ENCODE measurements at places on chromosomes 13 and 19.

- DNase-seq: peak; percentile 47
Measured at GRCh38 chr19:35755550-35756376, 1.1 kb downstream of the HSPB6 start.

GRCh38 chr13:78689011-78689410, 30.1 kb upstream of the OBI1 start:
- no peak for DNase-seq

GRCh38 chr13:30240608-30241007, 66.7 kb downstream of the KATNAL1 start:
- DNase-seq: no peak

DNA sequence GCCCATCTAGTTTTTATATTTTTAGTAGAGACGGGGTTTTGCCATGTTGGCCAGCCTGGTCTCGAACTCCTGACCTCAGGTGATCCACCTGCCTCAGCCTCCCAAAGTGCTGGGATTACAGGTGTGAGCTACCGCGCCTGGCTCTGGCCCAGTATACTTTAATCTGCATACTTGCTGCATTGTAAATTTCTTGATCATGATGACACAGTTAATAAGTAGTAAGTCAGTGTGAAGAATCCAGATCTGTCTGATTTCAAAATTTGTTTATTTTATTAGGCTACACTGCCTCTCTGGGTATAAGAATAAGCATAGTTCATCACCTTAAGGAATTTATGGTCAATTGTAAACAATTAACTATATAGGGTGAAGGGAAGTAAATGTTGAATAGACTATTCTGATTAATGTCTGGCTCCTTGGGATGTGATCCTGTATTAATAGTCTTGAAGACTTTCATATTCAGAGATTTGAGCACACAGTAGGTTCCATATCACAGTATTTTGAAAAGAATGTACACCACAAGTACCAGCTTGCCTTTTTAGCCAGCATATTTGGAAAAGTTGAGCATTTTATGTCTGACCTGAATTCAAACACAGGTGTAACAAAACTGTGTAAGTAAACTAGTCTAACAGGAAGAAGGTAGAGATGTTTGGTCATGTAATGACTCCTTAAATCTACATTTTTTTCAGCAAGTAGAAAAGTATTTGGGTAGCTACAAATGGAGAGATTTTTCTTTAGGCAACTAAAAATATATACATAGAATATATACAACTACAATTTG, 7.4 kb downstream of the ARHGAP35 start:
- DNase-seq: no peak

- DNase-seq: no peak
Measured at GRCh38 chr19:5951338-5951861, 26.5 kb downstream of the RANBP3 start.

- no peak for DNase-seq
Measured at GRCh38 chr13:22449251-22449650, 731.5 kb upstream of the SGCG start.

GRCh38 chr13:99103536-99103935, 97.1 kb upstream of the UBAC2 start:
- DNase-seq: no peak

DNA sequence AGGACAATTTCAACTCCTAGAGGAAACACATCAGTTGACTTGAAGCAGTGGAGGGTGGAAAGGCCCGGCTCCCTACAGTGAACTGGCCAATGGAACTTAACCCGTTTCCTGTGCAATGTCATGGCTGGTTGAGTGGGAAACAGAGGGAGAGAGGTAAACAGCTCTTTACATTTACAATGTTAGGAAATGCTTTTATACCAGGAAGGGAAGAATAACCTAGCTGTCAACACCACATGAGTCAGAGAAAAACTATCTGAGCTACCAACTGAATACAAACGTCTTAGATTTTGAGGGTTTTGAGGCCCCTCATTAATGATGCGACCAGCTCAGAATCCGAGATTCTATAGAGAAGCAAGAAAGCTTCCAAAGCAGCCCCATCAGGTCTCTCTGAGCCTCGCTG, 36.7 kb downstream of the CARD8 start:
- no peak for DNase-seq

DNA sequence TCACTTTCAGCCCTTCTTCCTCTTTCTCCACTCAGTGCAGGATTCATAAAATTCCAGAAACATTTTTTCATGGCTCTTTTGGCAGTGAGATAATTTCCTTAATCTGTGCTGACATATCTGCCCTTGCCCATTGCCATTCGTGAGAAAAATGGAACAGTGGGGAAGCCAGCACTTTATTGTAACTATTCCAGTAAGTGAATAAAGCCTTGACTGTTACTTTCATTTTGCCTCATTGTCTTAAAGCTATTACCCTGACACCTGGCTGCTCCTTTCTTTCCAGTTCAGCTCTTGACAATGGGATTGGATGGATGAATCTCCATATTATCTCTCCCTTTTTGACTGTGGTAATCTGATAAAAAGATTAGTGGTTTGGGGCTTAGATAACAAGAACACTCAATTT, 1068.1 kb upstream of the PCDH20 start:
- DNase-seq: no peak

DNA sequence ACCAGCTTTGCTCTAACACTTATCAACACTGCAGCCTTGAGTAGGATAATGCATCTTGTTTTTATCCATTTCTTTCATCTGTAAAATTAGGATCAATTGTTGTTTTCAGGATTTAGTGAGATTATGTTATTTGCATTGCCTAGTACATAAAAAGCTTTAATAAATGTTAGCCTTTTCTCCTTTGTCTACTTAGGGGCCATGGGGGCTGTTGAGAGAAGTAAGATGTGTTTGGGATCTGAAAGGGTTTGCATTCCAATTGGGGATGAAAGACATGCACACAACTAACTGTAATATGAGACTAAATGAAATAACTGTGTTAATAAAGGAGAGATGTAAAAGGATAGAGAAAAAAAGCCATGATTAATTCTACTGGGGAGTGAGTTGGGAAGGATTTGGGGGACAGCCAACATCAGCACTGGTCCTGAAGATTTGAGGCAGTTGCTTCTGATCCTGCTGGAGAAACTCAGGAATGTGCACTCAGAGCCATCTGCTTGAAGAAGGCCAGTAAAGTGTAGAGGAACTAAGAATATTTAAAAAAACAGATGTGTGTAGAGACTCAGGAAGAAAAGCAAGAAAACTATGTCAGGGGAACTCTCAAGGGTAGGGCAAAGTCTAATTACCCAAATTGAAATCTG, 236.3 kb downstream of the OLFM4 start:
- no peak for DNase-seq

- no peak for DNase-seq
Measured at GRCh38 chr13:98207416-98207815, 30.3 kb upstream of the RNF113B start.

- DNase-seq: no peak
Measured at GRCh38 chr13:31282741-31283455, 83.1 kb downstream of the B3GLCT start.

DNA sequence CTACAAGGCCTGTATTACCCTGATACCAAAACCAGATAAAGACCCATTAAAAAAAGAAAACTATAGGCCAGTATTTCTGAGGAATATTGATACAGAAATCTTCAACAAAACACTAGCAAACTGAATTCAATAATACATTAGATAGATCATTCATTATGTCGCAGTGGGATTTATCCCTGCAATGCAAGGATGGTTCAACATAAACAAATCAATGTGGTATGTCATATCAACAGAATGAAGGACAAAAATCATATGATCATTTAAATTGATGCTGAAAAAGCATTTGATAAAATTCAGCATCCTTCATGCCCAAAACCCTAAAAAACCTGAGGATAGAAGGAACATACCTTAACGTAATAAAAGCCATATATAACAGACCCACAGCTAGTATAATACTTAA, 50.0 kb downstream of the RB1 start:
- no peak for DNase-seq

GRCh38 chr13:47287291-47287751, 390.5 kb upstream of the HTR2A start:
- DNase-seq: no peak

DNA sequence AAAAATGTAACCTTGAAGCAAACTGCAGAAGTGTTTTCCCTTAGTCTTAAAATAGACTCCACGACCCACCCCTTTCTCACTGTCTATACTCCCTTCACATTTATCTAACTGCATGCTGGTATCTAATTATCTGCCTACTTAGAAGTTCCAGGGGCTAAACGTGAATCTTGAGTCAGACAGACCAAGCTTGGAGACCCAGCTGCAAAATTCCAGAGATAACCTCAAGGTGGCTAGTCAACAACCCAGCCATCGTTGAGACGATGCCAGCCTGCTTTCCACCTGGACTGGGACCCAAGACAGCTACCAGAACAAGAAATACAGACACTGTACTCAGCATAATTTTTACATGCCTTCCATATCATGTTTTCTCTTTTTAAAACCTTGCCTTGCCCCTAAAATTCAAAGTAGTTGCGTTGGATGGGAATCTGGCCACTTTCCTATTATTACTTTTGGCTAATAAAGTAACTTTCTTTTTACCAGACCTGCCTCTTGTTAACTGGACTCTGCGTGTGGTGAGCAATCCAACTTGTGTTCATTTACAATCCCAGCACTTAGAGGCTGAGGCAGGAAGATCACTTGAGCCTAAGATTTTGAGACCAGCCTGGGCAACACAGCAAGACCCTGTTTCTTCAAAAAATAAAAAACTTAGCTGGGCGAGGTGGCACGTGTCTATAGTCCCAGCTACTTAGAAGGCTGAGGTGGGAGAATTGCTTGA, 82.3 kb downstream of the CDADC1 start:
- no peak for DNase-seq

GRCh38 chr19:20244356-20244755, 77.3 kb downstream of the ZNF486 start:
- DNase-seq: peak; percentile 5

GRCh38 chr19:5466814-5467291, 11.6 kb downstream of the ZNRF4 start:
- DNase-seq: no peak

DNA sequence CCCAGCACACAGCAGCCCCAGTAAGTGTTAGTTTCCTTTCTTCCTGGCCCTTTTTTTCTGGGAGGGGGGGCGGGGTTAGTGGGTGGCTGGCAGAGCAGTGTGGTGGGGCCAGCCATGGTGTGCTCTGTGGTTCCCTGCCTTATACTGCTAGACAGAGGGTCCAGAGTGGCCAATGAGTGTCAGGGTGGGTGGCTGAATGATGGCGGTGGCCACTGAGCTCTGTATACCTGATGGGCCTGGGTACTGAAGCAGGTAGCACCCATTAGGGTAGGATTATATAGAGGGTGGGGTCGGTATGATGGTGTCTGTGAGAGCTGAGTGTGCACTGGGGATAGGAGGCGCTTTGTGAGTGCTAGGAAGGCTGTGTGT, 13.8 kb downstream of the CIC start:
- DNase-seq: no peak

Data from T-helper 1 cell (primary cell).